M059J (cell line): ENCODE measurements at places on chromosomes 6 and 20.

DNA sequence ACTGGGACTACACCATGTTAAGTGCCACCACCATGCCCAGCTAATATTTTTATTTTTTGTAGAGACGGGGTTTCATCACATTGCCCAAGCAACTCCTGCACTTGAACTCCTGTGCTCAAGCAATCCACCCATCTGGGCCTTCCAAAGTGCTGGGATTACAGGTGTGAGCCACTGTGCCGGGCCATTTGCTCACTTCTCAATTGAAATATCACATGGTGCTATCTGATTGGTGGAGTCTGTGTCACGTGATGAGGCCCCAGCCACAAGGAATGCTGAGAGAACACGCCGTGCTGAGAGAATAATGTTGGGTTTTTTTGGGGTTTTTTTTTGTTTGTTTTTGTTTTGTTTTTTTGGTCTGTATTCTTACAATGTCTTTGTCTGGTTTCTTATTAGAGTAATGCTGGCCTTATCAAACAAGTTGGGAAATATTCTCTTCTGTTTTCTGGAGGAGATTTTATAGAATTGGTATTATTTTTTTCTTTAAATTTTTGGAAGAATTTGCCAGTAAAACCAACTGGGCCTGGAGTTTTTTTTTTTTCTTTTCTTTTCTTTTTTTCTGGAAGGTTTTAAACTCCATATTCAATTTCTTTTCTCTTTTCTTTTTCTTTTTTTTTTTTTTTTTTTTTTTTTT lies 183.2 kb upstream of the KCNG1 start:
- DNase-seq: peak; percentile 44

- no peak for DNase-seq
Observed at GRCh38 chr6:30641048-30641447, 5.9 kb upstream of the C6orf136 start.

- peak; percentile 94 for DNase-seq
Observed at GRCh38 chr20:19757487-19758132, 448 bp upstream of the RIN2 start.

DNA sequence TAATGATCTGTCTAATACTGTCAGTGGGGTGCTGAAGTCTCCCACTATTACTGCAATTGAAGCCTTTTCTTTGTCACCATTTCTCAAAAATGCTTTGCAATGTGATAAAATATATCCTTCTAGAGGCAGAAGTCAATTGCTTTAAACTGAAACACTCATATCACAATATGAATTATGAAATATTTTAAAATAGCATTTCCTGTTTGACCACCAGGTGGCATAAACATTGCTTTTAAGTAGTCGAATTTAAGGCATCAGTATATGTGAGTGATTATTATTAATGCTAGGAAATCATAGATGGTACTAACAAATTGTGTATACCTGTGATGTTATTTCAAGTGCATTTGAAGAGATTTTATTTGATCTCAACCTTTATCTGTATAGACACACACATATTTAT lies 87.5 kb downstream of the MEI4 start:
- DNase-seq: peak; percentile 8

DNA sequence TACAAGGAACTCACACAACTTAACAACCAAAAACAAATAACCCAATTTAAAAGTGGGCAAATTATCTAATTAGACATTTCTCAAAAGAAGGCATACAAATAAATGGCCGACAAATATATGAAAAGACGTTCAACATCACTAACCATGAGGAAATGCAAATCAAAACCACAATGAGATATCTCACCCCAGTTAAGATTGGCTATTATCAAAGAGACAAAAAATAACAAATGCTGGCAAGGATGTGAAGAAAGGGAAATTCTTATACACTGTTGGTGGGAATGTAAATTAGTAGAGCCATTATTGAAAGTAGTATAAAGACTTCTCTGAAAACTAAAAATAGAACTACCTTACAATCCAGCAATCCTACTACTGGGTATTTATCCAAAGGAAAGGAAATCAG lies 96.7 kb upstream of the SIRPG start:
- no peak for DNase-seq

DNA sequence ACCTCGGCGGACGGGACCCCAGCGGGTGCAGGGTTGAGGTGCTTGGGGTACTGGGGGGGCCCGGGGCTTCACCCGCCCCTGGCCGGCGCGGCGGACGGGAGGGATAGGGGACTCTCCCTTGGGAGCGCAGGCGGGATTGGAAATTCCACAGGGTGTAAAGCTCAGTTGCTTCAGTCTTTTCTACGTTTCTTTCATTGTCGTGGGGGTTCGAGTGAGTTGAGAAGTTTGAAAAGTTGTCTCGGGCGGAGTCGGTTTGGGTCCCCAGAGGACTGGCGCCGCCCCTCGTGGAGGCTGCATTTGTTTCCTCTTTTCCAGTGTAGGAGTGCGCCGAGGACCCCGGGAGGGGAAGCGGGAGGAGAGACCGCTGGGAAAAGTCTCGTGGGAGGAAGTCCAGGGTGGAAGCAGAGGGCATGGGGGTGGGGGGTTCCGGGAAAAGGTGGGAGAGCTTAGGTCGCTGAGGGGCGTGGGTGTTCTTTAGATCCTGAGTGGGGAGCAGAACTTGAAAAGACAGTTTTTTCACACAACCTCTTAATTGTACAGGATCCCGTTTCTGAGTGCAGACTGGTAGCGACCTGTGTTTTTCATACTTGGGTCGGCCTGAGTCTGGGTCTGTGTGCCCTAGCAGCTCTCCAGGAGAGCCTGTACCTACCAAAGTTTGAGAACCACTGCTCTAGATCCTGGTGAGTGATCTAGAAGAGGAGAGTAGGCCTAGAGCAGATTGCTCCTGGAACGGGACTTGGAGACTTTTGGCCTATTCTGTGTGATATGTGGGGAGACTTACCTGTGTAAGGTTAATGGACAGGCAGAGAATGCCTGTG lies 495 bp downstream of the FAM83B start:
- no peak for DNase-seq

DNA sequence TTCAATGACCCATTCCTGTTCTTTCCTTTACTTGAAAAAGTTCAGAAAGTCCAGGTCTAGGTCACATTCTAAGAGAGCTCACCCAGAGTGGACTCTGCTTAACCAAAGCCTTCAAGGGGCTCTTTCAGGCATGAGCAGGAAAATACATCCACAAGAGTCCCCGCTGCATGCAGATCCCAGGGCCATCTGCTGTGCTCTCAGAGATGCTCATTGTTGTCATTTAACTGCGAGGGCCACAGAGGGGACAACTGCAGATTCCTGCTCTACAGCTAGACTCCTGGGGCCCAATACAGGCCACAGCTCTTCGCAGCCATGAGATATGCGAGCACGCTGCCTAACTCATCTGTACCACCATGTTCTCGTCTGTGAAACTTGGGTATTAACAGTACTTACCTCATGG lies 295.6 kb upstream of the QKI start:
- no peak for DNase-seq

GRCh38 chr6:48813836-48814235 lies 649.2 kb downstream of the MMUT start:
- DNase-seq: no peak

GRCh38 chr6:3142536-3142935 lies 14.8 kb downstream of the TUBB2A start:
- DNase-seq: no peak

GRCh38 chr6:124986164-124986563 lies 23.9 kb downstream of the RNF217 start:
- DNase-seq: peak; percentile 56

DNA sequence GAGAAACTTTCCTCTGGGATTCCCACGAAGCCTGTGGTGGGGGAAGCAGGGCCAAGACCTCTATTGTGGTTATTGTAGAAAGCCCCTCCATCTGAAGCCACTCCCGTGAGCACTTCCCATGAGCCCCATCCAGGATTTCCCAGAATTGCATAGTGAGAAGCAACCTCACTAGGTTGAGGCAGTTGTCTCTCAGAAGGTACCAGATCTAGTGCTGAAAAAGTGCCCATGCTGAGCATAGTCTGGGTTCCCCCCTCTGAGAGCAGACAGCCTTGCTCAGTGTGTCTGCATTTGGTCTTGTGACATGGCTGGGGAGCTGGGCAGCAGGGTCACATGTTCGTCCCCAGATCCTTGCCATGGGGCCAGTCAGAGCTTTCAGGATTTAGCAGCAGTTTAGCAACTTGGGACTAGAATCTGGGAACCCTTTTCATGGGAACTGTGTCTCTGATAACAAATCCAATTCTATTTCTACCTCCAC lies 38.6 kb downstream of the SLC9A8 start:
- DNase-seq: no peak

DNA sequence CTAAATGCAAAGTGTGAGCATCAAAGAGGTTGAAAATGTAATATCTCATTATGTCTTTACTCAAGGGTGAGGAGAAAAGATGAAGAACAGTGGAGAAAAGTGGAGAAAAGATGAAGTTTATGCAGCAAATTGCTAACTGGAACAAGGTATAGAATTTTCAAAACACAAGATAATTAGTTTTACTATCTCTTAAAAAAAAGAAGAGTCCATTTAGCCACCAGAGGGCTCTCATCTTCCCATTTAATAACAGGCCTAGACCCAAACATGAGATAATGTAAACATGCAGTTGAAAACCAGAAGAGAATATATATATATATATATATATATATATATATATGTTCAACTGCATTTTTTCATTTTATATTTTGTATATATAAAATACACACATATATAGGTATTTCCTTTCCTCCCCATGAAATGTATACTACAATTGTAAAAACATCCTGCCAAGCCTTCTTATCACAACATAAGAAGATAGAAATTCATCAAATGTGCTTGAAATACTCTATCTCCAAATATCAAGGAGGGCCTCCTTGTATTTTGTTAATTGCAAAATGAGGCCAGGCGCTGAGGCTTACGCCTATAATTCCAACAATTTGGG lies 78.4 kb downstream of the ADTRP start:
- peak; percentile 70 for DNase-seq

DNA sequence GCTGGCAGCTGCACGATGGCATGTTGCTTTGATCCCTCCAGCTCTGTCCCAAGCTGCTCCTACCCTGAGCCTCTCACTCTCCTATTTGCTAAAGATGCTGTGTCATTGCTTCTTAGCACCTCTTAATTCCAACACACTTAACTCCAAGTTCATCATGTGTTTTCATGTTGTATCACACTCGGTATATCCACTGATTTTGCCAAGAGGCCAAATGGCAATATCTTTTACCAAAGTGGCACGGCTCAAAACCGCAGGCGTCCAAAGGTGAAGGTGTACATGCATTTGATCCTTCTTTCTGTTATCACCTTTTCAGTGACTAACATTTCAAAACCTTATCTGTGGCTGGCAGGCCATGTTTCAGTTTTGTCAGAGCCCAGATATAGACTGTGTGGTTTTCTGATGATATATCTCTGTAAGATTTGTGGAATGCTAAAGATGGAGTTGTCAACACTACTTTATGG lies 217.0 kb downstream of the TBX18 start:
- DNase-seq: peak; percentile 57
